ENCODE measurements at places on chromosomes 11 and 22. TPM values are rescaled to one million over a fixed set of nuclear protein-coding genes. Genes with fewer than 3 reads are reported as not detected.
A peak's percentile ranks its signal among the peaks of the same experiment; 100 is the strongest.

GRCh38 chr22:46576556-46577367 lies 39.3 kb upstream of the CELSR1 start:
- DNase-seq, result peak; percentile 60

The RASL10A gene
- polyA plus RNA-seq, result 4.1 TPM

DNA sequence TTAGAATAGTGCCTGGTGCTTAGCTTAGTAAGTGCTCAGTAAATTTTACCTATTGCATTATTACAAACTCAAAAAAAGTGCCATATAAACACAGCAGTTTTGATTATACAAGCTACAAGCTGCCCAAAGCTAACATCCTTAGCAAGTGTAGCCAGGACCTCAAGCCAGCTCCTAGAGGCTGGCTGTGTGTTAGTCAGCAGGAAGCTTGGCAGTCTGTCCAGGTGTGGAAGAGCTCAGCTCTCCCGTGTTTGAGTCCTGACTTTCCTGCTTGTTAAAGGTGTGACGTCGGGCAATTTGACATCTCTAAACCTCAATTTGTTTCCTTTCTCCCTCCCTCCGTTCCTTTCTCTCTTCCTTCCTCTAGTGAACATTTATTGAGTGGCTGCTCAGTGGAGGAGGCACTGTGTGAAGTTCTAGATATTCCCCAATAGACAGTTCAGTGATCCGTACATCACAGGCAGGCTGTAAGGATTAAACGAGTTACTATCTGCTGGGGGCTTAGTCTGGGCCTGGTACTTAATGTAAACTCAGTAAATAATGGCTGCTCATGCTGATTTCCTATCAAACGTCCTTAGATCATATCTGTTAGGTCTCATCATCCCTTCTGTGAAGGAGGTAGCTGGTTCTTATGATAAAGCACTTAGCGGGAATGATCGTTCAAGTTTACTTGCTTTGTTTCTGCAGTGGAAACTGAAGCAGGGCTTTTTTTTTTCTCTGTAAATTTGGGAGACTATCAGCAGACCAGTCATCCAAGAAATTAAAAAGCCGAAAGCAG lies 68.7 kb downstream of the PRR5L start:
- no peak for DNase-seq

- DNase-seq, result no peak
Observed at GRCh38 chr11:86459682-86460460, 85.2 kb downstream of the CCDC81 start.

DNA sequence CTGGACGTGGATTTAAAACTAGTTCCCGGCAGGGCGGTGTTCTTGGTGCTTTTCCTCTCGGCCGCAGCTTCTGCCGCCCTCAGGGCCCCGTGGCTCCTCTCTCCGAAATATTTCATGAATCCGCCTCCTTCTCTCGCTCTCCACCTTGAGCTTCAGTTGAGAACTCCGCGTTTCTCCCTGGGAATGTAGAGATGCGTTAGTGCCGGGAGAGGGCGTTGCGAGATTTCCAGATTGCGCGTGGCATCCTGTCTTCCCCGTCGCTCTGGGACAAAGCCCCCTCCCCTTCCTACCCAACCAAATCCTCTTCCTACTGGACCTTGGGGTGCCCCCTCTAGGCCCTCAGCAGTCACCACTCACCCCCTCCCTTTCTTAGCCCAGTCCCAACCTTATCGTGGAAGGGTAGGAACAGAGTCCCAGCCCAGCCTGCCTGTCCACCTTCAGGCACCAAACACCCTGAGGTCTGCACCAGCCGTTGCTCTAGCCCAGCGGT lies 15.5 kb upstream of the RAC2 start:
- peak; percentile 38 for DNase-seq
